ENCODE measurements at places on chromosomes 5 and 9.
A peak's percentile ranks its signal among the peaks of the same experiment; 100 is the strongest.

DNA sequence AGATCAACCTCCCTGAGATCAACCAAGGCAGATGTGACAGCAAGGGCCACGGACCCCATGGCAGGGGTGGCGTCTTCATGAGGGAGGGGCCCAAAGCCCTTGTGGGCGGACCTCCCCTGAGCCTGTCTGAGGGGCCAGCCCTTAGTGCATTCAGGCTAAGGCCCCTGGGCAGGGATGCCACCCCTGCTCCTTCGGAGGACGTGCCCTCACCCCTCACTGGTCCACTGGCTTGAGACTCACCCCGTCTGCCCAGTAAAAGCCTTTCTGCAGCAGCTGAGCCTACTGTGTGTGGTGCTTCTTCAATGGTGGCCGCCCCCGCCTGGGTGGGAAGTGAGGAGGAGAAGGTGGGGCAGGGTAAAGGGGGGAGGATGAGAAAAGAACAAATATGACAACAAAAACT is 8.3 kb downstream of the GPX3 start:
- no peak for DNase-seq

DNA sequence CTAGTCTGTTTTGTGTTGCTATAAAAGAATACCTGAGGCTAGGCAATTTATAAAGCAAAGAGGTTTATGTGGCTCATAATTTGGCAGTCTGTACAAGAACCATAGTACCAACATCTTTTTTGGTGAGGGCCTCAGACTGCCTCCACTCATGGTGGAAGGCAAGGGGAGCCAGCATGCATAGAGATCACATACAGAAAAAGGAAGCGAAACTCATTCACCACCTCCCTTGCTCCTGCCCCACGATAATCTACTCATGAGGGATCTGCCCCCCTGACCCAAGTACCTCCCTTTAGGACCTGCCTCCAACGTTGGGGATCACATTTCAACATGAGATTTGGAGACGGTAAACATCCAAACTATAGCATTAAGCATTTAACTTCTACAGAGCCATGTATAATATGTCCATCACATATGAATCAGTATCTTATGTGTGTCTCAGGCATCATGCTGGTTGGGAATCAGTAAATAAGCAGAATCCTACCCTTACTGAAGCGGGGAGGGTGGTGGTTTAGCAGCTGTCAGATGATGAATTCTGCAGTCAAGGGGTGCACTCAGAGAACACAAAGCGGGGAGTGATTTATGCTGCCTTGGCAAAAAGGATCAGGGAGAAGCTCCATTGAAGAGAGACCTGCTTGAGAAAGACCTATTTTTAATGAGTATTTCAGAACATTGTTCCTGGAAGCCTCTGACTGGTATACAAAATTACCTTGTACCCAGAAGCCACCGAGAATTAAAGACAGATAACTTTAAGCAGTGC is 34.8 kb downstream of the HMGXB3 start:
- no peak for DNase-seq

DNA sequence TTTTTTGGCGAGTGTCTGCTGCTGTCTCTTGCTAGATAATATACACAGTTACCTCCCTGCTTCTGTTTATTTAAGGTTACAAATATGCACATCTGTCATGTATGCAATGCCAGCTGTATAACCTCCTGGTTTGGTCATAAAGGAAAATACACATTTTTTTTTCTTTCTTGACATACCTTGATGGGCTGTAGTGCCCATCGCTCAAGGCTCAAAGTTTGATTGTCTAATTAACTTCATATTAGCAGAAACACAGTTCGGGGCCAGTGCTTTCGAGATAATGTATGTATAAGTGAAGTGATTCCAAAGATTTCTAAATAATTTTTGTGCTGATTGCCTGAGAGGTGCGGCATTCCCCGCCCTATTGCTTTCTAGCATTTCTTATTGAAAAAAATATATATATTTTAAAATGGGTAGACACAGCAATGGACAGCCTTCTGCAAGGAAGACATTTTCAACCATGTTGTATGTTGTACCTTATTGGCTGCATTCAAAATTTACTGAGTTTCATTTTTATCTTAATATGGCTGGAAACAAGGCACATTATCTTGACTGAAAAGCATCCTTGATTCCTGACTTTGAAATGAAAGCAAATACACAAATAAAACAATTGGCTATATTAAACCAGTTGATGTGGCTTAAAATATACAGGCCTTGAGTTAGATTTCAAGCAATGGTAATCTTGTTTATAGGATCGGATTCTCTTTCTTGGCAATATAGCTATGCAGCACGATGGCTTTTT is 206.2 kb downstream of the MEF2C start:
- DNase-seq = no peak

- DNase-seq = no peak
Observed at GRCh38 chr9:103919605-103920209, 174.4 kb upstream of the SMC2 start.

GRCh38 chr9:25254051-25254450 is 424.2 kb downstream of the TUSC1 start:
- no peak for DNase-seq

- DNase-seq = no peak
Observed at GRCh38 chr9:14749741-14750211, 27.2 kb upstream of the CER1 start.

DNA sequence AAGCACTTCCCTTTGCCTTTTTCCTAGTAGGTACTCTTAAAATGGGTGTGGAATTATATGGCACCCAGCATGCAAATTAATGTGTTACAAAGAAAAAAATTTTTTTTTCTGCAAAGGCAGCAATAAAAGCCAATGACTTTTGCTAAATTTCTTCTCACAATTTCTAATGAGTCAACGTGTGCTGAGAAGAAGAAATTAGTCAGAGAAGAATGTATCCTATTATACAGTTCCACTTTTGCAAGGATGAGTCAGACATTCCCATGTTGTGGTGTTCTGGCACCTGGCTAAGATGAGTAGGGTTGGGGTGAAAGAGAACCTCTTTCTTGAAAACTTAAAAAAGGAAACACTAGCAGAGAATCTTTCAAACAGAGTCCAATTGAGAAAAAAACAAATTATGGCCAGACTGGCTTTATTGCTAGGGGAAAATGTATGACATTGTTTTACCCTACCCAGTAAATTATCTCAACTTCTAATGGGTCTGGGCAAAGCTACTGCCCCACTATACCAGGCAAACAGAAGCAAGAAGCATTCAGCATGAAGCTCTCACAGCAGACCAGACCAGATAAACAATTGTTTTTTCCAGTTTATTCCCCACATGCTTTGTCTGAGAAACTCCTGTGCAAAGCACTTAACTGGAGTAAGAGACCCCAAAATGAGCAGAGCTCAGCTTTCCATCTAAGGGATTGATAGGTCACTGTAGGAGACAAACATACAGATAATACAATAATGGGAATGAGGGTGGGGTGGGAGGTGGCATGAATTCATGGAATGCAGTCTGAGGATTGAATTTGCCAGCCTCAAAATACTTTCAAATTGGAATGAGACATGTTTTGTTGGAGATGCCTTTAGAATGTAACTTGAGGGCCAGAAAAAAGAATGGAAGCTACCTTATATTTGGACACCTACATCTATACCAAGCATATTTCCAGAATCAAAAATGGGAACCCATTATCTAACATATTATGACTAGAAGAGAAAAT is 220.8 kb upstream of the RFX3 start:
- DNase-seq = peak; percentile 82

GRCh38 chr9:92737216-92737606 is 27.4 kb downstream of the BICD2 start:
- DNase-seq = no peak

- DNase-seq = no peak
Observed at GRCh38 chr9:108273988-108274387, 581.8 kb downstream of the ACTL7B start.

DNA sequence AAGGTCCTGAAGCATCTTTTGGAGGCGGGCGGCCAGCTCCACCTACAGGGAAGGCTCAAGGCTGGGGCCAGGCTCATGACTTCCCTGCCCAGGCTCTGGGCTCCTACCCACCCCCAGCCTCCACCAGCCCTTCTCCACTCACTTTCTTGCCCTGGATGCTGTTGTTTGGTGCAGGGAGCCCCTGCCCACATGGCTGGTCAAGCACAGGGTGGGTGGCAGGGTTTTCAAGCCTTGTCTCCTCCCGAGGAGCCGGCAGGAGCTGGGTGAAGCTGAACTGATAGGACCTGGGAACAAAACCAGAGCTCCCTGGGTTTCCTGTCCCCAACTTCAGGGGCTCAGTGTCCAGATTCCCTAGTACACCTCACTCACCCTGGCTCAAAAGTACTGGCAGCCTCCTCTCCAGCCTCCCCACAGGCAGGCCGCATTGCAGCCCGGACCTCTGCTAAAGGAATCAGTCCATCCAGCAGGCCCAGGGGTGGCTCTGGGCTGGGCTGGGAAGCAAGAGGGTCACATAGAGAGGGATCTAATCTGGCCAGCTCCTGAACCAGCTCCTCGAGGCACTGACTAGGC is 6.9 kb downstream of the SHROOM1 start:
- no peak for DNase-seq

DNA sequence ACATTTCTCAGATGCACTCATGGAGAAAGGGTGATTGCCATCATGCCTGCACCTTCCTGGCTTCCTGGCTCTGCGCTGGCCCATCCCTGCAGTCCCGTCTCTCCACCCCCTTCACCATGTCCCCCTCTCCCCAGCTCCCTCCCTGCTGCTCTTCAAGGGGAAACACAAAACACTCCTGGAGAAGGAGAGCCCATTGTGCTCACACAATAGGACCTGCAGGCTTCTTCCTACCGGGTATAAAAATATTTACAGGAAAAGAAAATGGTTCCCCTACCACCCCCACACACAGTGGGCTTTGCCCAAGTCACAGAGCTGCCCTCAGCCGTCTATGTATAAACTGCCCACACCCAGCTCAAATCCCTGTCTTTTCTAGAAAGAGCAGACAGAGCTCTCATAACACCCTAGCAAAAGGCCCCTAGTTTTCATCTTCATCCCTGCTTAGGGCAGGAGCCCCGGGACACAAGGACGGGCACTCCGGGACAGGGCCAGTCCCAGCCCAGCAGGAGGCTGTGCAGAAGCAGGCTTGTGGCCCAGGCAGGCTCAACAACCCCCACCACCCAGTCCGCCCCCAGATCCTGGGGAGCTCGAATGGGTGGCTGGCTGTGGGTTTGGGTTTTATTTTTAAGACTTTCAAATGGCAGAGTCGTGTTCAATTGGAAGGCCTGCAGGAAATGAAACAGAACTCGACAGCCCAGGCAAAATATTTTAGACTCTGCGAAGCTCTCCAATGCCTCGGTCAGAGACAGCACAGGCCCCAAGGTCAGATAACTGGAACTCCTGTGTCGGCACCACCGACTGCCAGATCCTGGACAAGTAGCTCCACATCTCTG is 77.3 kb downstream of the LRSAM1 start:
- no peak for DNase-seq

- no peak for DNase-seq
Observed at GRCh38 chr5:129696636-129697035, 51.3 kb upstream of the MINAR2 start.

- DNase-seq = peak; percentile 27
Observed at GRCh38 chr9:121620777-121621449, 30.5 kb upstream of the DAB2IP start.

DNA sequence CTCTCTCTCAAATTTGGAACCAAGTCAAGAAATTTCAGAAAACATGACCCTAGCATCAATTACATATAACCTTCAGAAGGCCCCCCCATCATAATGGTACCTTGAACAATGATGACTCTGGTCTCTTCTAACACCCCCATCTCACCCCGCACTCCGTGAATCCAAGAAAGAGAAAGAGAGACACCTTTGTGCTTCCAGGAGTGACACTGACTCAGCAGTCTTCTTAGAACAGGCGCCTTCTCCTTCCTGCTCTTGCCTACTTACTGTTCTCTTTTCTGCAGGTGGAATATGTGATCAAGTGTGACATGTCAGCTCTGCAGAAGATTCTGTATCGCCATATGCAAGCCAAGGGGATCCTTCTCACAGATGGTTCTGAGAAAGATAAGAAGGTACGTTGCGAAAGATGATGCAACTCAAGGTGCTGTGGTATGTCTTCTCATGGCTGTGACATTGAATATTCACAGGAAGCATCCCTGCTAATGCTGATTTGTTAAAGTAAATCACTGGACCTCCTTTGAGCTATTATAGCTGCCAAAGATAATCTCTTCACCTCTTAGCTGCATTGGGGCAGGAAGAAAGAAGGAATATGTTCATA is 81.3 kb downstream of the SMARCA2 start:
- no peak for DNase-seq

GRCh38 chr5:147234825-147235635 is at the start of gene STK32A:
TSS of gene STK32A (plus strand) at chr5:147235026. CDS start at chr5:147239635, 4,609 bp downstream.
- peak; percentile 34 for DNase-seq

- peak; percentile 87 for DNase-seq
Observed at GRCh38 chr9:78692871-78693270, 395.9 kb downstream of the PSAT1 start.

- DNase-seq = no peak
Observed at GRCh38 chr5:134162592-134162991, 14.2 kb downstream of the SKP1 start.

- DNase-seq = no peak
Observed at GRCh38 chr5:166045961-166046360, 2245.5 kb upstream of the WWC1 start.

All from myocyte (in vitro differentiated cells).